Activated CD4-positive, alpha-beta T cell treated with anti-CD3 and anti-CD28 coated beads, Interleukin-2, amount 50 U/mL, for 4 hours (primary cell): ENCODE measurements at places on chromosomes 4 and X.

DNA sequence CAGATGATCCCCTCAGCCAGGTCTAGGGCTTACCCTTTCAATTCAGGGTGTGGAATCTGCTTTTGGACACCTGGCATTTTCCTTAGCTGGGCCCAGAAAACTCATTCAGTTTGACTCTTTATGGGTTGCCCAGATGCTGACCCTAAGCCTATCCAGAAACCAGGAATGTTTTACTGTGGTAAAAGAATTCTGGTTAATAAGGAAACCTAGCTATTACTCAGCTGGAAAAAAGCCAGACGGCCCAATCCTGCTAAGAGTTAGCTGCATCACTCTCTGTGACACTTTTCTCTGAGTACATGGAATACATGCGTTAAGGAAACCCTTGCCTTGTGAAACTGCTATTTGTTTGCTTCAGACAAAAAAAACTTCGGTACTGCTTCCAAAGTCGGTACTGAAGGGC, 28.0 kb downstream of the ING2 start:
- DNase-seq: no peak

DNA sequence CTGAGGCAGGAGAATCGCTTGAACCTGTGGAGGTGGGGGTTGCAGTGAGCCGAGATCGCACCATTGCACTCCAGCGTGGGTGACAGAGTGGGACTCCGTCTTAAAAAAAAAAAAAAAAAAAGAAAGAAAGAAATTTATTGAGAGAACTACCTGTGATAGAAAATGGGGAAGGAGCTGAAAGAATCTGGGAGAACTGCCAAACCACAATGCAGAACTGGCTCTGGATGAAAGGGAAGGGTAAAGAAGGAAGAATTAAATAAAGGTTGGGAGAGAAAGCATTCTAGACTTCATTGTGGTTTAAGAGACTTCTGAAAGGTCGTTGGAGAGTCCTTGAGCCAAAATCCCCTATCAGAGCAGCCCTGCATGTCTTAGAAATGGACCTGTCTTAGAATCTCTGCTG, 567.9 kb upstream of the HTR2C start:
- DNase-seq: no peak

- DNase-seq: no peak
Observed at GRCh38 chr4:94605241-94605805, 152.4 kb upstream of the BMPR1B start.

DNA sequence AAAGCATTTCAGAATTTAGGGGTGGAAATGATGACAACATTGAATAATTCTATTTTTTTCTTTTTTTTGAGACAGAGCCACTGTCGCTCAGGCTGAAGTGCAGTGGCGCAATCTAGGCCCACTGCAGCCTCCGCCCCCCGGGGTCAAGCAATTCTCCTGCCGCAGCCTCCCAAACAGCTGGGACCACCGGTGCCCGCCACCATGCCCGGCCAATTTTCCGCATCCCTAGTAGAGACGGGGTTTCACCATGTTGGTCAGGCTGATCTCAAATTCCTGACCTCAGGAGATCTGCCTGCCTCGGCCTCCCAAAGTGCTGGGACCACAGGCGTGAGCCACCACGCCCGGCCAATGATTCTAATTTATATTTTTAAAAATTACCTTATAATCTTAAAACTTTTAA, 7.2 kb downstream of the NBDY start:
- no peak for DNase-seq

GRCh38 chr4:156294577-156294976, 340.9 kb upstream of the CTSO start:
- DNase-seq: no peak

- DNase-seq: no peak
Observed at GRCh38 chrX:112735147-112735546, 55.4 kb upstream of the LHFPL1 start.

DNA sequence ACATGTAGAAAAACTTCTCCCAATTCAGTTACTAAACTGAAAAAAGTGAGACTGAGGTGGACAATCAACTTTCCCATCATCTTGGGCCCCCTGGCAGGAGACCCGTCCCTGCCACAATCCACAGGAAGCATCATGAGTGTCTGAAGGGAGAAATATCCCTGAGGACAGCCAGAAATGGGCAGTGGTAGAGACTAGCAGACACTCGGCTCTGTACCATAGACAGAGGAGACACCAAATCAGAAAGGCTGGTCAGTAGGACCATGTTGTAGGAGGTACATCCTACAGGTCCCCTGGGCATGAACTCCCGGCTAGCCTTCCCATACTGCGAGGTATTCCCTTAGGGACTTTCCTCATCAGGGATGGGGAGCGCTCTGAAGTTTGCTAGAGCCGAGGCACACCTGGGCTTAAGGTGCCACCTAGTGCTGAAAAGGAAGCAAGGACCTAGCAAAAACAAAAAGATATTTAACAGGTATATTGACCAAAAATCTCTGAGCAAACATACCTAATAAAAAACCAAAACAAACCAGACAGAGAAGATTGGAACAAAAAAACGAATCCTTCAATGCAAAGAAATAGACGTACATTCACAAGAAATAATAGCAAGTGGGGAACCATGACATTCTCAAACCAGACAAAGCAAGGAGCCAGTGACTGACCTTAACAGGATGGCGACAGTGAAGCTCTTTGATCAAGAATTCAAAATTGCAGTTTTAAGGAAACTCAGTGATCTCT, 55.6 kb downstream of the HAUS3 start:
- no peak for DNase-seq

DNA sequence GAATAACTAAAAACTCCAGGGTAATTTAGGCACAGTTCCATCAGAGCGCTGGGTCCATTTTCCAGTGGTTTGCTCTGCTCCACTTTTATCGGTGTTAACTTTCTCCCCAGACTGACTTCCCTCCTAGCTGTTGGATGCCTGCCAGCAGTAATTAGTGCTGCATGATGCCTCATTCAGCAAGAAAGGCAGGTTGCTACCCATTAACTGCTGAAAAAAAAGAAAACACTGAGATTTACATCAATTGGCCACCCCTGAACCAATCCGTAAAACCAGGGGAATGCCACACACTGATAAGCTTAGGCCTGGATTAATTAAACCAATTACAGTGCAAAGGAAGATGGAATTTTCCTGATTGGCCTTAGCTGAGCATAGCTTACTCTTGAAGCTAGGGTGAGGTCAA, 182.4 kb upstream of the CXXC4 start:
- no peak for DNase-seq
